ENCODE measurements at places on chromosomes 3 and 15.

DNA sequence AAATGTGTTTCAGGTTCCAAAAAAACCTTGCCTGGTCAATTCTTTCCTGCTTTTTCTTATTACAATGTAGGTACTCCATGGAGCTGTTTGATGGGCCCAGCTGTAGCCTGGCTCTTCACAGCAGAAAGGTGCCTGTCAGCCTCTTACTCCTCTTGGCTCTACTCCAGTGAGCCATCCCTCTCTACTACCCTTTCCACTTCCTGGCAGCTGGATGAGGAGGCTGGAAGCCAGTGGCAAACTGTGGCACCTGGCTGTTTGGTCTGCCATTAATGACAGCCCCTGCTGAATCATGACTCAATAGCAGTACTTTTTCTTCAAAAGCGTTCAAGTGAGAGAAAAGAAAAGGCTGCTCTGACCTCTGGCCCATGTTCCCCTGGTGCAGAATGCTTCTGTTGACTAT lies 618.1 kb downstream of the PYDC2 start:
- DNase-seq, result no peak

DNA sequence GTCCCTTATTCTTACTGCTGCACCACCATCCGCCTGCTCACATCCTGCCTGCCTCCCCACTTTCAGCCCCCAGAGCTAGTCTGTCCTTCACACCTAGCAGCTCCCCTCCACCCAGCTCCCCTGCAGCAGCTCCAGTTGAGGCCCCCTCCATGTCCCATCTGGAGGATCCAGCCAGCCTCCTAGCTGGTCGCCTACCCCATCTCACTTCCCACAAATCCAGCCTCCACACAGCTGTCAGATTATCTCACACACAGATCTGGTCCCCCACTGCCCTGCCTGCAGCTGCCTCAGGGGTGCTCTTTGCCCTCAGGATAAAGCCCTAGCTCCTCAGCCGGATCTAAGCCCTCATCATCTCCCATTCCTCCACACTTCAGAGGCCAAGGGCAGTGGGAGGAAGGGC lies 8.8 kb upstream of the SEMA7A start:
- no peak for DNase-seq

DNA sequence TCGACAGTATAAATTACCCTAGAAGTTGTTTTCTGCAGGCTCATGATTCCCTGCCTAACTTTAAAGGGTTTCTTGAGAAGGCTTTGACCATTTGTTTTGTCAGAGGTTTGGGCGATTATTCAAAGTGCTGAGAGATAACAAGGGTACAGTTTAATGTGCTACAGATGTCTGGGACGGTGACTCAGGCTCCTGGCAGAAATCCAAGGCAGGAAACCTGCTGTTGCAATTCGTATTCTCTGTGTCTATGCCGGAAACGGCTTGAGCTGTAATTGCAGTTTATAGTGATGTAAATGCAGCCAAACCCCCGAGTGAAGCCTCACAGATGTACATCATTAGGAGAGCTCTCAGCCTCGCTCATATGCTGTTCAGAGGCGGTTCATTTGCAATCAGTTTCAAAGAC lies 65.6 kb downstream of the SYNPR start:
- no peak for DNase-seq

DNA sequence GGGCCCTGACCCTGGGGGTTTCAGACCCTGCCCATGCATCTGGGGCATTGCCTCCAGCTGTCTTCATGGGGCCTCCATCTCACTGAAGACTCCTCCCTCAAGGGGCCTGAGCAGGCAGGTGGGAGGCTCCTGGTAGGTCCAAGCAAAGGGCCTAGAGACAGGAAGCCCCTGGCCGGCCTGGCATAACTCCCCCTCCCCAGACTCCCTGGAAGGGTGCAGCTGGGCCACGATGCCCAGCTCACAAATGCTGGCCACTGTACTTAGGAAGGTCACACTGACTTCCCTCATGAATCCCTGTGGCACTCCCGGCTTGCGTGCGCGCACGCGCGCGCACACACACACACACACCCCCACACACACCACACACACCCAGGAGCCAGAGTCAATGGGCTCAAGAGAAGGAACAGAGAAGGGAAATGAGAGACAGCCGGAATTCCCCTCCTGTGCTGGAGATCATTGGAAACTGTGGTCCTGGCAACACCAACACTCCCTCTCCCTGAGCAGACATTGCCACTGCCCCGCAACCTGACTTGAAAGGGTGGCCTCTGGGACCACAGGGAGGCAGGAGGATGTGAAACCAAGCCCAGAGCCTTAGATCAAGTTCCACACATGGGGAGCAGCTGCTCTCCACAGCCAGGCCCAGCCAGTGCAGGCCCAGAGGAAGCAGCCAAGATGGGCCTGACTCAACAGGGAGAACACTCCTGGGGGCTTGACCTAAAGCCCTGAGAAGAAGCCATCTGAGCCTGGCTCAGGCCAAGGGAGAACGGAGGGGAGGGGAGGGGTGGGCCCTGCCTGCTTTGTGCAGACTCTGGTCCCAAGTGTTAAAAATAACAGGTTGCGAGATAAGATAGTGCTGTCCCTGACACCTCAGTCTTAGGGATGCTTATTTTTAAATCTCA lies 69.7 kb downstream of the SCN5A start:
- DNase-seq, result no peak

- no peak for DNase-seq
Observed at GRCh38 chr3:111610612-111611054, 15.5 kb upstream of the ZBED2 start.

DNA sequence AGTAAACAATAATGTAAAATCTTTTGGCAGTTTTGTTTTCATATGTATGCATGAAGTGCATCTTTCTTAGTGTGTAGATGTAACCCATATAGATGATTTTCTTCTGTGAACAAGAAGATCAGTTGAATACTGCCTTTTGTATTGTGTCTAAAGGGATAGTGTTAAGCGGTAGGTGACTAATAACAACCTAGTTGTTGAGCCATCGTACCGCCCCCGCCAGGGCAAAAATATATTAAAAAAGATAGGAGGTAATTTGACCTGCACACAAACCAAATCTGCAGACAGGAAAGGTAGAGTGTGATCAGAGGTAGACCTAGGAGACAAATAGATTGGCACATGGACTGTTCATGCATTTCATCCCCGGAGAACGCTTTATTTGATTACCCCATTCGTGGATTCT lies 3.3 kb upstream of the GMNC start:
- DNase-seq, result no peak

- no peak for DNase-seq
Observed at GRCh38 chr3:64457811-64458210, 230.0 kb downstream of the ADAMTS9 start.

DNA sequence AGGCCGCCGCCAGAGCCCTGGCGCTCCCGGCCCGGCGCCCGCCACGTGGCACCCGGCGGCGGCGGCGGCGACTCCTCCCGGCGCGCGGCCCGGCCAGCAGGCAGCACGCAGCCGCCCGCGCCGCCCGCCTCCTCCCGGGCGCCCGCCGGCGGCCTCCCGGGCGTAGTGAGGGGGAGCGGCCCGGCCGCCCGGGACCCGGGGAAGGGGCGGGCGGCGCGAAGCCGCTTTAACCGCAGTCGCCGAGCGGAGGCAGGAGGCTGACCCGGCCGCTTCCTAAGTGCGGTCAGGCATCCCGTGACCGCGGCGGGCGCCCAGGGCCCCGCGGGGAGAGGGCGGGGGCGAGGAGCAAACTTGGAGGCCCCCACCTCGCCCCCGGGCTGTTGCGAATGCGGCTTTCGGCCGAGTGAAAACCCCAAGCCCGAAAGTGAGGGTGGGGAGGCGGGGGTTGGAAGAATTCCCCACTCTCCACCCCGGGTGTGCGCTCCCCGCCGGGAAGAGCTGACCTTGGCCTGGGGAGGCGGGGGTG lies 1.7 kb upstream of the HES1 start:
- DNase-seq, result peak; percentile 41

DNA sequence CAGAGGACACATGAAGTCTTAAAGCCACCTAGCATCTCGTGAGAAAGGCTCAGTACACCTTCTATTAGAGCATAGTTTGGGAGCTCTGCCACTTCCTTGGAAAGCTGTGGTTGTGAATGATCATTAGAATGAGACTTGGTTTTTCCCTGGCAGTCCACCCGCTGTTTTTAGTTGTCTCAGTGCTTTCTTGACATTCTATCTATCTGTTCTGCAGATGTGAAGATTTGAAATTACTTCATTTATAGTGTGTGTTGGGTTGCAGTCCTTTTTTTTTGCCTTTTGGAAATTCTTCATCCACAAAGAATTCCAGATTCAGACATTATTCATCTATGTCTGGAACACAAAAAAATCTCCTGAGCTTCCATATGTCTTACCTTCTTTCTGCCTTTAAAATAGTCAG lies 23.7 kb downstream of the PPP2R3A start:
- DNase-seq, result no peak

DNA sequence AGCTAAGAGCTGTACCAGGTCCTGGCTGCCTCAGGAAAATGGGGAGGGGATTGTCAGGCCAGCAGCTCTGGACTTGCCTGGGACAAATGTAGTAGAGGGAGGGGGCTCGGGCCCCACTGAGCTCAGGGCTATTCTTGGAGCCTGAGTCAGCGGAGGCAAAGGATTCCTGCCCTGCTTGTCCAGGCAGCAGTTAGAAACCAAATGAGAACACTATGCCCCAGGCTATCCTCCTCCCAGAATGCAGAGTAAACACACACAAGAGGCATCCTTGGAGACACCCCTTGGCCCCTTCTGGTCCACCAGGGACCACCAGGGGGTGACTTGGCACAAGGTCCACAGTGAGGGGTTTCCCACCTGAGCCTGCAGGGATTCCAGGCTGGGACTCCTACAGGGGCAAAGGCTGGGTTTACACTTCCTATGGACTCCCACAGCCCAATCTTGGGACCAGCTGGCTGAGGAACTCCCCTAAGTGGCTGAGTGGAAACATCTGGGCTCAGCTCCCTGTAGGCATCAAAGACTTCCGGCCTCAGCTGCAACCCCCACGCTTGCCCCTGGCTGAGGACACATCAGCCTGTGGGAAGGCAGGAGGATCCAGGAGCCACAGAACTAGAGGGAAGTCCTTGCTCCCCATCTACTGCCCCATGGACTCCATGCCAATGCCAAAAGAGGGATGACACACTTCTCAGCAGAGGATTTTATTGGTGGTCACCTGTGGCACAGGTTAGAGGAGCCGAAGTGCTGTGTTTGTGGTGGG lies 3.4 kb upstream of the COL7A1 start:
- DNase-seq, result no peak

DNA sequence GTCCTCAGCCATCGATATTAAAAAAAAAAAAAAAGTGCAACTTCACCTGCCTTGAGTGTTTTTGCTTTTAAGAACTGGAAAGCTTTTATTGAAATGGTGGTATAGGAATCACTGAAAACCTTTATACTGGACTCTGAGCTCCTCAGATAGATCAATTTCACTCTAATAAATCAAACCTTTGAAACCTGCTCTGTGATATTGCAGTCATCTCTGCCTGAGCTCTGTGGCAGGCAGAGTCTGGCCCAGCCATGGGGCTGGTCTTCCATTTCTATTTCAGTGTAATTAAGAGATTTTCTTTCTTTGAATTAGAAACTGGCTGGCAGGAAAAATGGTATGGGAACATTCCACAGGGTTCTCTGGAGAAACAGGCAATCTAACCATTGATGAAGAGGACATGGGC lies 762.5 kb downstream of the AGBL1 start:
- DNase-seq, result no peak

DNA sequence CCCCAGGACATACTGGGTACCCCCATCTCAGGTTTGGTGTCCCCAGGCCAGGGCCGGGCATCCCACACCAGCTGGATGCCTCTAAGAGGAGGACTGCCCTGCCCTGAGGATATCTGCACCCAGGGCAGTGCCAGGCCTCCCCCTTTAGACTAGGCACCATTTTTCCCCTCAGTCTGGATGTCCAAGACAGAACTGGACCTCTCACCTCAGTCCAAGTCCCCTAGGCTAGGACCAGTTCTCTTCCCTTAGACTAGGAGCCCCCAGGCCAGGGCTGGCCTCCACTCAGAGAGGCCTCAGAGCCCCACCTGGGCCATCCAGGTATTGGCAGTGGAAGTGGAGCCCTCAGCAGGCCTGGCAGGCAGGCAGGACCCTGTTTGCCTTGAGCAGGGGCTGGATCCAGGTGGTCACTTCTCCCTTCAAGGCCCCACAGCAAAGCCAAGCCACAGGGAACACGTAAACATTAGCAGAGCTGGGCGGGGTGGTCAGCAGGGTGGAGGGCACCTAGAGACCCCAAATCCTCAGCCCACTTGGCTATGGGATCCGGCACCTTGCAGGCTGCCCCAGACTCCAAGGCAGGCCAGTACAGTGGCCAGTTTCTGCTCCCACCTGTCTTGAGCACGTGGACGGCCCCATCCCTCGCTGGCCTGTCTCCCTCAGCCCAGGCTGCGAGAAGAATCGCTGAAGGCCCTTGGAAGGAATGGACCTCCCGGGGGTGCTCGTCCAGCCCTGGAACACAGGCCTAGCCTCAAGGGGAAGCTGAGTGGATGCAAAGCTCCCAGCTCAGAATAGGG lies 28.3 kb downstream of the PTH1R start:
- DNase-seq, result no peak
